ENCODE measurements at places on chromosomes 3 and 15. TPM values are rescaled to one million over a fixed set of nuclear protein-coding genes. Genes with fewer than 3 reads are reported as not detected.

GRCh38 chr15:96672629-96673028 is 342.1 kb downstream of the NR2F2 start:
- H3K4me3 ChIP-seq, result no peak overlapping the region
- no peak overlapping the region for H3K27ac ChIP-seq
- no peaks in the 10 kb centered on the region for H3K4me1 ChIP-seq
- no peaks in the 10 kb centered on the region for H3K36me3 ChIP-seq

DNA sequence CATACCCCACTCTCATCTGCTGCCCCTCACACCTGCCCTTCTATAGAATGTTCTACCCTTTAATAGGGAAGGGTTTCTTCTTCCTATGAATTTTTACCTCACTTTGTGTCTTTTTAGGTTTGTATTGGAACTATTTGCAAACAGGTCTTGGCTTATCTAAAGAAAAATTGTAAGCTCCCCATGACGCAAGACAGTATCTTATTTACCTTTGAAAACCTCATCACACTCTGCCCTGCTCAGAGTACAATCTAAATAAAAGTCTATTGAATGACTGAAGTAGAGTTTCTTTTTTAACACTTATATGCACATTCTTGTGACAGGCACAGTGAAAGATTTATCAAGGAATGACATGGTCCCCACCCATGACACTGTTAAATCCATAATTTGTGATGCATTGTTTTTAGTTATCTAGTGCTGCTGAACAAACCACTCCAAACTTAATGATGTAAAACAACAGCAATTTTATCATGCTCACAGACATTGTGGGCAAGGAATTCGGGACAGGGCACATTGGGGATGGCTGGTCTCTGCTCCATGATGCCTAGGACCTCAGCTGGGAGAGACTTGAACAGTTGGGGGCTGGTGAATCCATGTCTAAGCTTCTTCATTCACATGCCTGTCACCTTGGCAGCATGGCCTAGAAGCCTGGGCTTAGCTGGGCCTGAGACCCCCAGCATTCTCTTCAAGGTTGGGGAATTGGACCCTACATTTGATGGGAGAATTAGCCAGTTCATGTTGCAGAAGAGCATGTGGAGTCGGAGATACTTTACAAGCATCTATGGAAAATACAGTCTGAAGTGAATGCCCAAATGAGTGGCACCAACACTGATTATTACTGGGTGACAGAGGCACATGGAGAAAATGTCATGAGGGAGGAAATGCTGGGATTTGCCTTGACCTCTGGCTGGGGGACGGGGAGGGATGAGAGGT is 252.2 kb upstream of the CTDSPL start:
- no peak for DNase-seq
- no peaks in the 10 kb centered on the region for H3K36me3 ChIP-seq
- no peak overlapping the region for H3K27ac ChIP-seq
- H3K4me1 ChIP-seq, result no peaks in the 10 kb centered on the region
- H3K4me3 ChIP-seq, result no peak overlapping the region

DNA sequence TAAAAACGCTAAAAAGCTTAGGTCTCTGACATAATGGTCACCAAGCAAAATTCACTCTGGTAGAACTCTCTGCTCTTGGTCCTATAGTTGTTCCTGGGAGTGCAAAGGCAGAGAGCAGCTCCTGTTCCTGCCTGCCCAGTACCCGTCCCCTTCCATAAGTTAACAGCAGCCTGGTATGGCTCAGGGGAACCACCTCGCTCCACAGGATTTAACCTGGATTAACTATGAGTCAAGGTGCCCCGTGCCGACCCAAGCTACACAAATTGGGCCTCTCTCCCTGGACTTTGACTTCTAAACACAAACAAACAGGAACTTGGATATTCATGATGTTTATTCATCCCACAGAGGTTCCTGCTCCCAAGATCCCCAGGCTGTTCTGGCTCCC is 32.1 kb downstream of the SCAP start:
- no peak for DNase-seq
- H3K36me3 ChIP-seq, result no peaks in the 10 kb centered on the region
- no peak overlapping the region for H3K4me3 ChIP-seq
- H3K27me3 ChIP-seq, result no peaks in the 10 kb centered on the region
- no peaks in the 10 kb centered on the region for H3K4me1 ChIP-seq

Gene GHRL
- not detected for polyA plus RNA-seq

Gene TM4SF4
- 0.08 TPM for polyA plus RNA-seq
